ENCODE measurements at places on chromosomes 2 and 18.

- no peak for DNase-seq
These were observed 2.9 kb downstream of the RNF144A start for GRCh38 chr2:6919901-6920742.

GRCh38 chr2:104213758-104214157 lies 640.2 kb upstream of the POU3F3 start:
- DNase-seq, result no peak

- DNase-seq, result no peak
These were observed 118.8 kb downstream of the ZBTB7C start for GRCh38 chr18:48290162-48290926.

- no peak for DNase-seq
These were observed 20.6 kb downstream of the LRRFIP1 start for GRCh38 chr2:237648016-237648381.

DNA sequence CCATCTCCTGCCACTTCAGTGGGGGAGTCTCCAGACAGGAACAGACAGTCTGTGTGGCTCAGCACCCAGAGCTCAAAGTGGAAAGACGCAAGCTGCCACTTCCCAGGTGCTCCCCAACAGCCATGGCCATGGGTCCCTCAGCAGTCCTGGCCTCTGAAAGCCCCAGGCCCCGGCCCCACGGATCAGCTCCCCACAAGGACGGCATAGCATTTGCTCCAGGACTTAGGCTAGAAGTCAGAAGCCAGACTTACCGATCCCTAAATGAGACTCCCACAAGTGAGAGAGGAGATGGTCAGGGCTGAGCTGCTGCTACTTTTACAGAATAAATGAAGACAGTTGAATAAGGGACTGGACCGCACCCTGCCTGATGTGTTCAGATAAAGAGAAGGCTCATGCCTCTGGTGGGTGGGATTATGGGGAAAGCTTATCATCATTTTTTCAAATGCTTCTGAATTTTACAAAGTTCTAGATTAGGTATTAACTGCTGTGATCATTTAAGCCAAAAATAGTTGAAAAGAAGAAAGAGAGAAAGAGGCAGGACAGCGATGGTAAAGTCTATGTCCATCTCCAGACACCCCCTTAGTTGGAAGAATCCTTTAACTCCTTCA lies 50.5 kb downstream of the ADD2 start:
- no peak for DNase-seq

- DNase-seq, result peak; percentile 16
These were observed 37.7 kb upstream of the MEX3C start for GRCh38 chr18:51235009-51235789.

GRCh38 chr2:62857139-62857931 lies 151.8 kb downstream of the EHBP1 start:
- no peak for DNase-seq

DNA sequence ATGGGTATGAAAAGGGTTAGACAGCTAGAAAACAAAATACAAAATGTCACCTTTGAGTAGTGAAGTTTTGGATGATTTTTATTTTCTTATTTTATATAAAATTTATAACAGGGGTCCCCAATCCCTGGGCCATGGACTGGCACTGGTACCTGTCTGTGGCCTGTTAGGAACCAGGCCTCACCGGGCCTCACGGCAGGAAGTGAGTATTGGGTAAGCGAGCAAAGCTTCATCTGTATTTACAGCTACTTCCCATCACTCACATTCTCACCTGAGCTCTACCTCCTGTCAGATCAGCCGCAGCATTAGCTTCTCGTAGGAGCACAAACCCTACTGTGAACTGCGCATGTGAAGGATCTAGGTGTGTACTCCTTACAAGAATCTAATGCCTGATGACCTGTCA lies 202.8 kb upstream of the TWIST2 start:
- no peak for DNase-seq

DNA sequence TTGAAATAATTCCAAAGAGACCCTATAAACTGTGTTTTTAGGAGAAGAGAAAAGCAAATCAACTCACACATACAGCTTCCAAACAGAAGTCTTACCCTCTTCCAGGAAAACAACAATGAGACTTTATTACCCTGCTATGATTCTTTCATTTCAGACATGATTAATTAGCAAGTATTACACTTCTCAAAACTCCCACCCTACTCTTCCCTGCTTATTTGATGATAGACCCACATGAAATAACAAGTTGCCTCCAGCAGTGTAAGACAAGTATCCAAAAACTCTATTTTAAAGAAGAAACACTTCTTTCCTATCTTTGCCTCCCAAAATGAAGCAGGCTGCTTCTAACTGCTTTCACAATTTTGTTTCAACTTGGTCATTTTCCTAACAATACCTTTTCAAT lies 4.1 kb downstream of the FIGN start:
- DNase-seq, result no peak

DNA sequence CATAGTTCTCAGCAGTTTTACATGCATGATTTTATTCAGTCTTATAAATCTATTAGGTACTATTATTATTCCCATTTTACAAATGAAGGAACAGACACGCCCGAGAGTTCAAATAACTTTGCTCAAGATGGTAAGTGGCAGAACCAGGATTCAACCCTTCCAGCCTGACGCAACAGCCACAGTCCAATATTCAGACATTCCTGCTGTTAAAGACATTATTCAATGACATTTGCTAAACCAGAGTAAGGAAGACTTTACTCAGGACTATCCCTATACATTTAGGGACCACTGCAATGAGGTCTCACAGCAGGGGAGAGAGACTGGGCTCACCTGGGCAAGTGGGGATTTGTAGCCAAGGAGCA lies 29.4 kb upstream of the IGFBP2 start:
- no peak for DNase-seq

Measured in stimulated activated CD4-positive, alpha-beta T cell treated with anti-CD3 and anti-CD28 coated beads, Interleukin-12 subunit alpha, Interleukin-12 subunit beta, amount 100 ng/mL, for 24 hours (primary cell).